ENCODE measurements at places on chromosomes 4 and X.

- DNase-seq: no peak
Observed at GRCh38 chr4:74555843-74556242, 110.9 kb downstream of the AREG start.

DNA sequence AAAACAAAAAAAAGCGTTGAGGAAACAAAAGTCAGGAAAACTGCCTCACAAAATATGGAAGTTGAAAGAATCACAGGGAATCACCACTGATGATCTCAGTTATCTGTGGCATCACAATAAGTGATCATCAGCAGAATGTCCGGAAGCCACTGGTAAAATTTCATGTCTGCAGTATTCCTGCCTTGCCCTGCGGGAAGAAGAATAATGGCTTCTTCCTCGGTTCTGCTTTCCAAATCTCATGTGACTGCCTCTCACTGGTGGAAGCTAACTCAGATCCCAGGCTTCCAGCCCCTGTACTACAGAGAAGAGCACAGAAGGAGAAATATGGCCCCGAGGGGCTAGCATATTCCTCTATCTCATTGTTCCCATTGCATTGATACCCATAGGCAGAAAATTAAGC is 12.7 kb upstream of the ZNF330 start:
- no peak for DNase-seq

GRCh38 chr4:62490635-62491034 is 1290.5 kb downstream of the ADGRL3 start:
- DNase-seq: no peak

DNA sequence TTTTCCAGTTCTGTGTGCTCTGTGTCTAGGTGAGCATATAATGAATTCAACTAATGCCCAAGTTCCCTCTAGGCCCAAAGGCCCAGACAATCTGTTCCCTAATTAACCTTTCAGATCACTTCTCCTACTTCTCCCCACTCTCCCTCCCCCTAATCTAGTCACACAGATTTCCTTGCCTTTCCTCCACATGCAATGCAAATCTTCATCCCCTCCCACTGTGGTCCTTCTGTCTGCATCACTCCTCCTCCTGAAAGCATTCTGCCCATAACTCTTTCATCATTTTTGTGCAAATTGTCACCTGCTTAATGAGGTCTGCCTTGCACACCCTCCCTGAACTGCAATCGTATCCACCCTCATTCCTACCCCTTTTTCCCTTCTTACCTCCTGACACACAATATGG is 346.6 kb downstream of the FBXO8 start:
- no peak for DNase-seq

- DNase-seq: no peak
Observed at GRCh38 chr4:5511791-5512190, 196.6 kb downstream of the EVC2 start.

DNA sequence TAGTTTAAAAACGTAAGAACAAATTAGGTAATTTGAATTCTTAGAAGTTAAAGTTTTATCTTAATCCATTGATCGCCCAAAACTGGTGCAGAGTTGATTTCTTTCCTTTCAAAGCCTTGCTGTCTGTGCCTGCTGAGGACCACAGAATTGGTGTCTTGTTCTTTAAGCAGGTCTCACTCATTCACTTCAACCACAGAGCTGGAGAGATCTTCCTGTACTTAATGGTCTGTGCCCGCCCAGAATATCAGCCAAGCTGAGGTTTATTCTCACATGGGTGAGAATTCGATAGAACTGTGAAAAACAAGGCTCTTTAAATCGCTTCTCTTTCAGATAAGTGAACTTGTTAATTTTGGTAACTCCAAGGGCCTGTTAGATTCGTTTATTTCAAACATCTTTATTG is 31.6 kb downstream of the DCUN1D4 start:
- DNase-seq: no peak

- DNase-seq: no peak
Observed at GRCh38 chr4:113708250-113708649, 53.3 kb downstream of the CAMK2D start.

- no peak for DNase-seq
Observed at GRCh38 chrX:135893294-135893817, at the start of the genes CT45A10 and SAGE1. Gene CT45A10 (minus strand): TSS chrX:135893444. CDS start chrX:135885344, 8,100 bp downstream. Gene SAGE1 (plus strand): TSS chrX:135893716. CDS start chrX:135896243, 2,527 bp downstream.

DNA sequence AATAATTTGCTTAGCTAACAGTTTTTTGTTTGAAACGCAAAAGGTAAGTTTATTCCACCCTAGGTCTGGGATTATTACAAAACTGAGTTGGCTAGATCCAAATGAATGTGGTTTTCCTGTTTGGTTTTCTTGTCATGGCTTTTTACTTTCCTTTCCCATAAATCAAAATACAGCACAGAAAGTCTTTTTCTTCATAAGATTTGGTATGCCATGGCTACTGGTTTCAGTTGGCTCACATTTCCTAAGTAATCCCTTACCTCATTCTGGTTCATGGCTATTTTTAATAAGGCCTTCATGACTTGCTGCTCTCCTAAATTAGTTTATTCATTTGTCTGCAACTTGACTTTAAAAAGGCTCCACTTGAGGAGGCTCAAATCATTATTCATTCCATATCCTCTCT is 12.9 kb upstream of the PAK3 start:
- DNase-seq: no peak

- no peak for DNase-seq
Observed at GRCh38 chr4:152217896-152218295, 318.0 kb downstream of the FBXW7 start.

DNA sequence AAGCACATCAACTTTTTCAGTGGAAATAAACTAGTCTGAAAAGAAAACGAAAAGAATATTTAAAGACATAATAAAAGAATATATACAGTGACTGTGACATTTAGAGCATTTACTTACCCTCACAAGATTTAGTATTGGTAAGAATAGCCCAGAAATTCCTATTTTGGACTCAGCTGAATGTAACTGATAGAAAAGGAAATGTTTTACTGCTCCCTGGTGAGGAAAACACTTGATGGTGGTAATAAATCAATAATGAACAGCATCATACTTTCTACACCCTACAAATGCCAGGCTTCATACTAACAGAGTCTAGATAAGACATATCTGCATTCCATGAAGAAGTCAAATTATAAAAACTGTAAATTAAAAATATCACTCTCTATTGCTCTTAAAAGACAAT is 753.5 kb upstream of the PCDH10 start:
- no peak for DNase-seq

GRCh38 chr4:83552924-83553323 is 17.0 kb downstream of the GPAT3 start:
- DNase-seq: no peak

All from activated naive CD8-positive, alpha-beta T cell treated with anti-CD3 and anti-CD28 coated beads for 36 hours (primary cell).